ENCODE measurements at places on chromosomes 3 and 15.

GRCh38 chr15:76988867-76989780 lies 5.8 kb upstream of the PSTPIP1 start:
- DNase-seq = no peak

GRCh38 chr3:150759319-150759718 lies 3.6 kb downstream of the SIAH2 start:
- no peak for DNase-seq

- DNase-seq = peak; percentile 90
These were observed 106.8 kb downstream of the EDEM1 start for GRCh38 chr3:5294356-5294755.

DNA sequence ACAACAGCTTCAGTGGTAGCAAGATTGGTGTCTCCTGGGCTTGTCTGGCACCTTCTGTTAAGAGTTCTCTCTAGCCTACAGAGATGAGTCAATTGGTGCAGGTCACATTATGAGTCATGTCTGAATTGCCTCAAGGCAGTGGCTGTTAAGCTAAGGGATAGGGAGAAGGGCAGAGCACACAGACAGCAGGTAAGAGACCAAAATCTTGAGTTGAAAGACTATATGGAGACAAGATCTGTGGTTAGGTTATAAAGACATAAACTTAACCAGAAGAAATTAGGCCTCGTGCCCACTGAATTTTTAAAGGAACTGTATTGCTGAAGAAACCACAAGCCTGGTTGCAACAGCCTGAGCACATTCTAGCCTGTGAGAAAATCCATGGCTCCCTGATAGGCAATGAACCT lies 19.2 kb upstream of the KPNA1 start:
- peak; percentile 72 for DNase-seq

DNA sequence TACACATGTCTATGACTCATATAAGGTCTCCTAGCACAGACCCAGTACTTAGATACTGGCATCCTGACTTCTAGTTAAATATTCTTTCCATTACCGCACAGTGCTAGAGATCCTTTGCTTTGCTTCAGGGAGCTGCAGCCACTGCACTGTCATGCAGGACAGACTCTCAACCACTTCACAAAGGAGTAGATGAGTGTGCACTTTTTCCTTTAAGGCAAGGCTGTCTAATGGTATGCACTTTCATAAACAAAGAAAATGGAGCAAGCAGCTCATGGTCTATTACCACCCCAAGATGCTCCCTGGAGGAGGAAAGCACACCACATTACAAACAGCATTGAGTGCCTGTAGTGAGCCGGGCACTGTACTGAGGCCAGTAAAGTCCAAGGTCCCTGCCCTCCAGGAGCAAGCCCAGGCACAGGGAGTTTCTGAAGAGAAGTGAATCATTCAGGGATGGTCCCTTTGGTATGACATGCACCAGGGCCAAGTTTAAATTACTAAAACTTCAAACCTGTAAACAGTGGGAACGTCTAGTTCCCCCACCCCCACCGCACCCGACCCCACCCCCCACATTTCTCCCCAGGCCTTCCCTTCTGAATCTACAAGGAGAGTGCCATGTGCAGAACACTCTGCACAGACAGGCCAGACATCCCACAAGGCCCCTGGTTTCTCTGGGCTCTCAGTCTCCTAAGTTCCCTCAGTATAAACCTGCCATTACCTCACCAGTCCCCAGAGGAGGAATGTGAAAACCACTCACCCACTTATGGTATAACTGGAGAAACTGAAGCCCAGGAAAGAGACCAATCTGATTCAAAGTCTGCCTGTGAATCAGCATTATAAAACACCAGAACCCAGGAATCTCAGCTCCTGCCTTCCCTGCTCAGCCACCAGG lies 107.8 kb upstream of the BCL6 start:
- no peak for DNase-seq

DNA sequence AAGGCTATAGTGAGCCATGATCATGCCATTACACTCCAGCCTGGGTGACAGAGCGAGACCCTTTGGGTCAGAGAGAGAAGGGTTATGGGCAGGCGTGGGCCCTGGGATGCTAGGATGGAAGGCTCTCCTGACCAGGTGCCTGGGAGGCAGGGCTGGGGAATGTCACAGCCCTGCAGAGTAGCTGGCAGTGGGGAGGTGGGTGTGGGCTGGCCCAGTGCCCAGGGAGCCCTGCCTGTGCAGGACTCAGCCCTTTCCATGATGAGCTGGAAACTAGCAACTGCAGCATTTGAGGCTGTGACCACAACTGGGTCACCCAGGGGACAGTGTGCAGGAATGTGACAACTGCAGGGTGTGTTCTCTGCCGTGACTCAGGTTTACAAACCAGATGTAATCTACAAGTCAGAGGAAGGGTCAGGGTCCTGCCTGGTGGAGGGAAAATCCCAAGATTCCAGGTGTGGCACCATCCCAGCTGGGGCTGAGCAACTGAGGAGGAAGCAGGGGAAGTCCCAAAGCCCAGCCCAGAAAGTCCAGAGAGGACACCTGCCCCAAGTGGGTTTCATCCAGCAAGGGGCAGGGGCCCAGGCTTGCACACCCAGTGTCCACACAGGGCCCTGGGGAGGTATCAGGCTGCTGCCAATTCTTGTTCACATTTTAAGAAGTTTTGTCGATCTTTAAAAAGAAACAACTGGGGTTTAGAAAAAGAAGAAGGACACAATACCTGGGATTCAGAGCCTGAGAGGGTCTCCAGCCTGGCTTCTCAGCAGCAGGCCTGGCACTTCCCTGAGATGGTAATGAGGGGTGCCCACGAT lies 45.5 kb downstream of the SLC28A1 start:
- peak; percentile 73 for DNase-seq

DNA sequence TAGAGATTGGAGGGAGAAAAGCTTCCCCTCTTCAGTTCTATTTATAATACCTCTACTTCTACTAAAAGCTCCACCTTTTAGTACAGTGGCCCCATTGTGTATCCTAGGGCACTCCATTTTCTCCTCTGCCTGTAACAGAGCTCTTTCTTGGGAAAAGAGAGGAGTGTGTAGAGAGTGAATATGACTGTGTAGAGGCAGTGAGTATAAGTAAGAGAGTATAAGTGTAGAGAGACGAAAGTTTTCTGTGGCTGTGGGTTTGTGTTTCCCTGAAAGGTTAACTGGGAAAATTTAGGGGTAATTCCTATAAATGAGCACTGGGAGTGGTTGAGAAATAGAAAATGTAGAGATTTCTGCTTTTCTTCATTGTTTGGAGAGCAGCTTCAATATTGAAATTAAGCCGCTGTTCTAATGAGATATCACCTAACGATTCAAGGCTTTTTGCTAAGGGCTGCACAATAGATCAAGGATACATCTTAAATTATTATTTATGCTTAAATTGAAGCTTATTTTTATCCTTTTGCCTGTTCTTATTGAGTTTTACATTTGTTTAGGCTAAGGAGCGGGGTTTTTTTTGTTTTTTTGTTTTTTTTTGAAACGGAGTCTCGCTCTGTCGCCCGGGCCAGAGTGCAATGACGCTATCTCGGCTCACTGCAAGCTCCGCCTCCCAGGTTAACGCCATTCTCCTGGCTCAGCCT lies 6.9 kb downstream of the IQGAP1 start:
- DNase-seq = no peak

GRCh38 chr3:38101811-38102443 lies 35.0 kb downstream of the ACAA1 start:
- no peak for DNase-seq

DNA sequence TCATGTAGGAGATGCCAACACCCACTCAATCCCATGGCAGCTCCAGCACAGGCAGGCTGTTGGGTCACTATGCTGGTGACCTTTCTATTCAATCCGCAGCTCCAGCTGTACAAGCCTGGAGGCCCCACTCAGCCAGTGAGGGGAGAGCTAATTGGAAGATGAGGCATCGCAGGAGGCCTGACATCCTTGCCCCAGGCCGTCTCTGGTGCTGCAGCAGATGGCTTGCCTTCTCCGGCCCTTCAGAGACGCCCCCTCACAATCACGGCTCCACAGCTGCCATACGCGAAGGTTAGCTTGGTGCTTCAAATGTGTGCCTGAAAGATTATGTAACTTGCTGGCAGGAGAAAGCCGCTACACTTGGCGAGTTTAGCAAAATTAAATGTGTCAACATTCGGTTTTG lies 104.2 kb upstream of the CLSTN2 start:
- DNase-seq = no peak
